ENCODE measurements at places on chromosomes 1 and 21.

GRCh38 chr1:234972411-234973191, 156.0 kb downstream of the TOMM20 start:
- peak; percentile 73 for DNase-seq

GRCh38 chr1:21495225-21495820, 13.9 kb upstream of the ALPL start:
- DNase-seq: peak; percentile 65

GRCh38 chr21:43355925-43356289, 71.0 kb downstream of the SIK1 start:
- DNase-seq: no peak

- no peak for DNase-seq
These were observed 1.2 kb upstream of the CAP1 start for GRCh38 chr1:40039245-40039756.

DNA sequence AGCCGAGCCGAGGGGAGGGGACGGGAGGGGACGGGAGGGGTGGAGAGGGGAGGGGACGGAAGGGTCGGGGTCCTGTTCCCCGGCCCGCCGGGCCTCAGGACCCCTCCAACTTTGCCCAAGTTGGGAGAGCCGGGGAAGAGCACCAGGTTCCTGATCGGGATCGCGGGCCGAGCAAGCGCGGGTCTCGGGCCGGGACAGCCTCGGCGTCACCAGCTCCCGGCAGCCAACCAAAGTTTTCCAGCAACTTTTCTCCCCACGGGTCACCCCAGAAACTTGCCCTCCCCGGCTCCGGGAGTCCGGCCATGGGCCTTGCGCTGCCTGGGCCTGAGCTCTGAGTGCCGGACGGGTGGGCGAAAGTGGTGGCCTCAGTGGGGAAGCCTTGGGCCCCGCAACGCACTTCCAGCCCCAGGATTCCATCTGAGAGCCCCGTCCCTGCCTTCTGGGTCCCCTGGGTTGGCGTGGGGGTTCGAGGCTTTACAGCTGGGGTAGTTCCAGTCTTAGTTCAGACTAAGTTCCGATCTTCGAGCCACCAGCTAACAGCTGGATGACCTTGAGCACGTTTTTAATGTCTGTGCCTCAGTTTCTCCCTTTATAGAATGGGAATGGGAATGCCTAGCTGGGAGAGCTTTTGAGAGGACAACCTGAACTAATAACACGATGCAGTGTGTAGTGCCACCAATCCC, 458 bp downstream of the ZC3H12A start:
- DNase-seq: peak; percentile 88

DNA sequence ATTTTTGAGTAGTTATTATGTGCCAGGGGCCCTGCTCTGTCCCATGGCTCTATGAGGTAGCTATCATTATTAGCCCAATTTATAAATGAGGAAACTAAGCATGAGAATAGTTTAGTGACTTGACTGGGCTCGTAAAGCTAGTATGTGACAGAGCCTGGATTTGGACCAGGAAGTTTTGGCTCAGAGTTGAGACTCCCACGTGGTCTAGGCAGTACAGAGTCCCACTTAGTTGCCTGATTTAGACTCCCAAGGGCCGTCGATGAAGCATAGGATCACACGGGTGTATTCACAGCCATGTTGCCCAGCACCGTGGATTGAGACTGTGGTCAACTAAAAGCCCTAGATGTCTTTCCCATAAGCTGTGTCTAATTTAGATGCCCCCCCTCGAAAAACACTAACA, 81.7 kb downstream of the DDX20 start:
- peak; percentile 20 for DNase-seq

DNA sequence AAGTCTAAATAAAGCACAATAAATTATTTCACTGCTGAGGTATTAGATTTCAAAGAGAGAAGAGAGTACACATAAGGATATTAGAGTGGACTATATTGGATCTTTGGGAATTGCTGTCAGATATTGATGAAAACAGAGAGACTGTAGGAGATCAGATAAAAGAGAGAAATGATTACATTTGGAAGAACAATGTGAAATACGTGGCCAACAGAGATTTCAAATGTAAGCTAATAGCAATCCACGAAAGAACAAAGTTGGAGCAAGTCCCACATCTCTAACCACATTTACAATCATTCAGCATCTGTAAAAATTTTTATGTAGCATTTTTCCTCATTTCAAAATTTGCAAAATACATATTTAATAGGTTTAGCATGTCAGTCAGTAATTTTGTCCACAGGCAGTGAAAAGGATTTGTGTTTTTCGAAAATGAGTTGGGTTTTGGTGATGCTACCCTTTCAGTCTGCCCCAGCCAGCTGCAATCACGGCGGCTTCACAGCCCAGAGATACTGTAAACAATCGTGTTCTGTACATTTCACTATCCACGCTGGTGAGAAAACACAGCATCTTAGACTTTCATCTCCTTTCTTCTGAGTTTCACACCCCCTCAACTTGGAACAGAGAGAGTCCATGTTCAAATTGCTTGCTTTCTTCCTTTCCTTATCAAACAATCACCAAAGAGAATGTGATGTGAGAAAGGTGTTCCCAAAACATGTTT, 209.1 kb upstream of the LYPLAL1 start:
- no peak for DNase-seq

GRCh38 chr1:12113433-12114339, 50.6 kb downstream of the TNFRSF8 start:
- no peak for DNase-seq

- no peak for DNase-seq
These were observed 7.5 kb downstream of the GPR153 start for GRCh38 chr1:6253380-6253779.

DNA sequence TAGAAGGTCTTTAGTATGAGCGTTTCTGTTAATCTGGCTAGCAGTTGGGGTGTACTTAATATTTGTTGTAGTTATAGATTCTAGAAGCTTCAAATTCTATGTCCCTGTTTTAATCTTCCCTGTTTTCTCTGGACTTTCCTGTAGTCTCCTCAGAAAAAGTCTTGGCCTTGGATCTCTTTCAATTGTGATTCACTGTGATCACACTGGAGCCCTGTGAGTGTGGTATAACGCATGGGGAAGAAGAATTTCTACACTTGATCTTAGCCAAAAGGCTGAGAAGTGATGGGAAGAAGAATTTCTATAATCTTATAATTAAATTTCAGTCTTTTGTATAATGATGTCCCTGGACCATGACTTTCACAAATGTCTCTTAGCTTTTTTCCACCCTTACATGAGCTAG, 36.7 kb upstream of the COP1 start:
- DNase-seq: no peak

DNA sequence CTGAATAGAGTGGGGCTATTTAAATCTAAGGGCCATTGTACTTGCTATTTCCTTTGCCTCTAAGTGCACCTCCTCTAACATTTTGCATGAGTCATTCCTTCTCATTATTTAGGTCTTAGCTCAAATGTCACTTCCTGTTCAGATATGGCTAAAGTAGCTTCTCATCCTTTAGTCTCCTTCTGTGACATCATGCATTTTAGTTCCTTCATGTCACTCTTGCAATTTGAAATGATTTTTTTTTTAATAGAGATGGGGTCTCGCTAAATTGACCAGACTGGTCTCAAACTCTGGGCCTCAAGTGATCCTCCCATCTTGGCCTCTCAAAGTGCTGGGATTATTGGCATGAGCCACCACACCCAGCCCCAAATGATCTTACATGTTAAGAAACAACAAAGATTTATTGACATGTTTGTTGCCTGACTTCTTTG, 6.6 kb downstream of the TBX19 start:
- DNase-seq: no peak

GRCh38 chr1:56564615-56565014, 14.7 kb downstream of the PLPP3 start:
- DNase-seq: no peak

GRCh38 chr1:50959303-50959912, 659 bp downstream of the FAF1 start:
- DNase-seq: no peak

- no peak for DNase-seq
These were observed 21.5 kb upstream of the SMYD2 start for GRCh38 chr1:214259353-214259977.

GRCh38 chr1:214281720-214282629, 1.0 kb downstream of the SMYD2 start:
- no peak for DNase-seq

GRCh38 chr21:38352536-38353219, 95.9 kb downstream of the KCNJ15 start:
- DNase-seq: no peak

DNA sequence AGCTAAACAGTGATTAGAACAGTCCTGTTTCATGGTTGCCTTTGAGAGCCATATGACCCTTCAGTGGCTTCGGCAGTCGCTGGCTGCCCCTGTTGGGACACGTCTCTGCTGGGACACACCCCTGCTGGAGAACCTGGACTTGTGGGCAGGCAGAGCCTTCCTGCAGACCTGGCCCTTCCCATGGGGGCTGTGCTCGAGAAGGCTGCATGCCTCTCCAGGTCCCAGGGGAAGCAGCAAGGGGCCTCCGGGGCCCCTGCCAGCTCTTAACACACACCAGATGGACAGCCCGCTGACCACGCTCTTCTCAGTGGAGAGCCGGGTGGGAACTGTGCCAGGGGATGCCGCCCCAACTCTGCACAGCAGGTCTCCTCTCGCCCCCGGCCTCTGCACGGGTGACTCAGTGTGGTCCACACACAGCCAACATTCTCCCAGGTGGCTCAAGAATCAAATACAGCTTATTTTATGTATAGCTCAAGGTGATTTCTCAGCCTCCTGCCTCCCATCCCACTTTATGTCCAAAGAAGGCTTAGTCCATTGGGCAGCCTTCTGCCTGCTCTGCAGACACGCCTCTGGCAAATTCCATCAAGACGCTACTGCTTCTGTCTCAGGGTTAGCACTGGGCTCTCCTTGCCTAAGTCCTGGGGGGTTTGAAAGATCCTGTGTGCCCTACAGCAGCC, 450.8 kb downstream of the KIF26B start:
- DNase-seq: no peak

DNA sequence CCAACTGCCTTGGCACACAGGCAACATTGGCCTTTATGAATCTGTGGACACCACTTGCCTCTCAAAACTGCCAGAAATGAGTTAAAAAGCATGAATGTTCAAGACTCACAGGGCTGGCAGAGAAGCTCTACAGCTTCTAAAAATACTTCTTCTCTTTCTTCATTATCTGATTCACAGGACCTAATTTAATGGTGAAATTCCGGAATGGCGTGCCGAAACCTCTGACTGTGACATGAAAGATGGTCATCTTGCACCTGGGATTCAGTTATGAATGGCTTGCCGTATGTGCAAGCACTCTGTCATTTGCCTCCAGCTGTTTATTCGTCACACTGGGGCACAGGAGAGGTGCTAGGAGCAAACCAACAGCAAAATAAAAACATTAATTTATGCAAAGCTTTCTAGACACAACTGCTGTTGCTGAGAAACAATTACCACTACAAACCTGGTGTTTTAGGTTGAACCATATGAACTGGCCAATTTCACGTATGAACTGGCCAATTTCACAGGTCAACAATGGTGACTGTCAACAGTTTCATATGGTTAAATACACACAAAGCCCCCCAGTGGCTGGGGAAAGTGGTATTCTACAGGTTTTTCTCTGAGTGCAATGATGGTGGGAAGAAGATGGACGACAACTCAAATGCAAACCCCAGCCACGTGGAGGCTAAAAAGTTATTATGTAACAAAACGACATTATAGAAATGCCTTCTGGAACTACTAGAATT, 648.3 kb downstream of the KIF26B start:
- DNase-seq: no peak

DNA sequence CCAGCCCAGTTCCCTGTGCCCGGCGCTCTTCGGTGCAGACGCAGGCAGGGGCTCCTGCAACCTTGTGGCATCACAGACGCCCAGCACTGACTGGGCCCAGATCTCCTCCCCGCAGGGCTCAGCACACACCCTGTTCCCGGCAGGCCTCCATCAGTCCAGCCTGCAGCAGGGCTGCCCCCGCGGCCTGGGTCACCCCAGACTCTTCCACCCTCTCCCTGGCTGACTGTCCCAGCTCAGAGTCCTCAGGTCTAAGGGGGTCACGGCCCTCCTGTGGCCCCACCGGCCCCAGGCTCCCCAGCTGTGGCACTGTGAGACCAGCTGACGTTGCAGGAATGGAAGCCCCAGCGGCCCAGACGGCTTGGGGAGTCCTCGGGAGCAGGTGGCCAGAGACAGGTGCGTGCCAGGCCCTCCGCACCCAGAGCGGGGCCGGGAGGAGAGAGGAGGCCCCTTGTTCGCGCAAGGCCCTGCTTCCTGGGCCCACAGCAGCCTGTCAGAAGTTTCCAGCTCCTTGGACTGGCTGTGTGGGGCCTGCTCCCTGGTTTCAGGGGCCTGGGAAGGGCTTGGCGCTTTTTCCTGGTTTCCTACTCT, 4.2 kb downstream of the B3GALT6 start:
- no peak for DNase-seq

GRCh38 chr1:150236614-150237100, 745 bp upstream of the ANP32E start:
- DNase-seq: no peak

- no peak for DNase-seq
These were observed 375.1 kb downstream of the RYR2 start for GRCh38 chr1:237416924-237417655.

DNA sequence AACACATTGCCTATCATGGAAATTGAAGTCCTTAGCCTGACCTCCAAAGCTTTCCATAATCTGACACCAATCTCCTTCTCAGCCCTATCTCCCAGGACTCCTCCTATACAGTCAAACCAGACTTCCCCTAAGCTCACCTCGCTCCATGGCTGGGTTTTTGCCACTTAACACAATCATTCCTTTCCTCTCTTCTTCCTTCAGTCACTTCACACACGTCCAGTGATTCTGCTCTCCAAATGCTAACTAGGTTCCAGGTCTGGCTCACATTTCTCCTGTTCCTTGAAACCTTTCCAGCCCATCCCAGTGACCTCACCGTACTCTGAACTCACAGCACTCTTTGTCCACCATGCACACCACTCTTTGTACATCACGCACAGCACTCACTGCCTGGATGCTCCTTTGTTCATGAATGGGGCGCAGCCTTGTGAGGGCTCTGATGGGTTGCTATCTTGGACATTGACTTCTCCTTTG, 98.4 kb downstream of the GLUL start:
- DNase-seq: no peak

DNA sequence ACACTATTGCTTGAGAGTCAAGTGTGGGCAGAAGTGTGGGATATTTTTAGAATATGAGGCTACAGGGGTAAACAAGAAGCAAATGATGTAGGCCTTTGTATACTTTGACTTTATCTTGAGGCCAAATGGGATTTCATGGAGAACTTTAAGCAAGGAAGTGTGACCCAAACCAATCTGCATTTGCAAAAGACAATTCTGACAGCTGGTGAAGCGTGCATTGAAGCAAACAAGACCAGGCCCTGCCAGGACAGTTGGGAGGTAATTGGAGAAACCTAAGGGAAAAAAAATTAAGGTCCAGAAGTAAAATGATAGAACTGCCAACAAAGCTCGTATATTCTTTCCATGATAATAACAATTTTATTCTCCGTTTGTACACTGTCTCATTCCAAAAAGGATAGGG, 168.3 kb downstream of the TM2D1 start:
- DNase-seq: no peak

DNA sequence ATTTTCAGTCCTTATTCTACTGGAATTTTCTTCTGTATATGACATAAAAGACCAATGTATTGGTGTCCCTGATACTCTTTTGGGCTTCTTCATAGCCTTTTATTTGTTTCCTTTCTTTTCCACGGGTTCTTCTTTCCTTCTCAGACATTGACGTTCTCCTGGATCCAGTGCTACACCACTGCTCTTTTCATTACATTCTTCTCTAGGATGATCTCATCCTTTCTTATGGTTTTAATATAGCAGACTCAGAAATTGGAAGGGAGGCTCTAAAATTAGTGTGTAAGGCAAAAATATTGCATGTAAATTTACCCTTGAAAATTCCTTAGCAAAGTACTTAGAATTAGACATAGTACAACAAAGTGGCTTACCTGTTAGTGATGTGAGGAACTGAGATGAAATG, 65.3 kb downstream of the SELENOF start:
- no peak for DNase-seq

Measured in mesenteric fat pad (tissue), 1 donor.